ENCODE measurements at places on chromosomes 3 and 15. TPM values are rescaled to one million over a fixed set of nuclear protein-coding genes. Genes with fewer than 3 reads are reported as not detected.

Gene ITIH1
- not detected for total RNA-seq

Gene SCN10A
- not detected for total RNA-seq

Gene RHOA
- total RNA-seq = 485 TPM

Gene CNTN6
- total RNA-seq = 0.67 TPM

DNA sequence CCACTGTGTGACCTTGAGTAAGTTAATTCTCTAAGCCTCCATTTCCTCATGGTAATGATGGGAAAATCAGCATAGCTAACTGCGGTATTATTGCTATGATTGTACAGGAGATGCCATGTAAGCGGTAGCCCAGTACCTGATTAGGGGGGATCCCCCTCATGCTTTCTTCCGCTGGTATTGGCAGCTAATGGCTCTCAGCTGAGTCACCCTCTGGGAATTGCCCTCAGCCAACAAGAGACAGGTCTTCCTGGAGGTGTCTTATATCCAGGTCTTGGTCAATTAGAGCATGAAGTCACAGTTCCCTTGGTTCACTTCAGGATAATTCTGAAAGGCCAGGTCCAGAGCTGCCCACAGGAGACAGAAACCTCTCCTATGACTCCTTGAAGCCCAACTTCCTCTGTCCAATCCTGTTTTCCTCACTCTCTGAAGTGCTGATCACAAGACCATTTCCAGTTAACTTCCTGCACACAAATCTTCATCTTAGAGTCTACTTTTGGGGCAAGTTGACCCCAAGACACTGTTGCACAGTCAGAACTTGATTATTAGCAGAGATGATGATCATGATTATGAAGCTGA is 724.7 kb upstream of the ZNF385D start:
- DNase-seq = no peak

GRCh38 chr15:49458145-49458544 is 35.1 kb downstream of the FGF7 start:
- DNase-seq = no peak

- peak; percentile 73 for DNase-seq
These were observed 698 bp downstream of the IL1RAP start for GRCh38 chr3:190514413-190515153.

Gene SLC41A3
- 42.8 TPM for total RNA-seq

DNA sequence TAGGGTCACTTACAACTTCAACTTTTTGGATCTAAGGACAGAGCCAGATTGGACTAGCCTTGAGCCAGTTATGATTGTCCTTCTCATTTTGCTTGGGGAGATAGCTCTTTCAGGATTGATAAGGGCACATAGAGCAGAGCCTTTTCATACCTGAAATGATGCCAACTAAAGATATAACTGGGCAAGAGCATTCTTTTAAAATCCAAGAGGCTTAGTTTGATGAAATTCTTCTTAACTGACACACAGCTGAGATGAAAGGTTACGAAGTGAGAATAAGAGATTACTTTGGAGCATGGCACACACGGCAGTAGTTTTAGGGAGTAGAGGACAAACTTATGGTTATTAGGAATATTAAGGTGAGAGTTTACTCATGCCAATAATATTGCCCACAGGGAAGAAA is 12.7 kb downstream of the CD200 start:
- DNase-seq = no peak

DNA sequence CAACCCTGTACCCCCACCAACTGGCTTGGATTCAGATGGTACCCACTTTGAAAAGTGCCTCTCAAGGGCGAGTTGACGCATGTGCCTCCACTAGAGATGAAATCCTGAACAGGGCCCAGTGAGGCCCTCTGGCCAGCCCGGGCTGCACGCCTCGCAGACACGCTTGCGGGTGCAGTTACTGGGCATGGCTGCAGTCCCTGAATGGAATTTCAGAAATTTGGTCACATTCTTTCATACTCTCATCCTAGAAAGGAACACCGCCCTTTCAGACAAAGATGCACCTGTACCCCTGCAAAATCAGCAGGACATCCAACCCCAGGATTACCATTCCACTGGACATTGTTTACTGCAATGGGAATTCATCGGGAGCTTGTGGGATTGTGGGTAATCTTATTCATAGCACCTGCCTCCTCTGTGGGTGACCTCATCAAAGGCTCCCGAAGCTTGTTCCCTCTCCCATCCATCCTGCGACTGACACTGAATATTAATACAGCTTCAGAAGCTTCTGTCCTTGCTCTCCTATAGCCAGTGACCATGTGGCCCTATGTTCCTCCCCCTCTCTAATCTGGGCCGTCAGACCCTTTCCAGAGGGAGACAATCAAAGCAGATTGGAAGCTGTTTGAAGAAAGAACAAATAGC is 42.5 kb upstream of the TPM1 start:
- no peak for DNase-seq

DNA sequence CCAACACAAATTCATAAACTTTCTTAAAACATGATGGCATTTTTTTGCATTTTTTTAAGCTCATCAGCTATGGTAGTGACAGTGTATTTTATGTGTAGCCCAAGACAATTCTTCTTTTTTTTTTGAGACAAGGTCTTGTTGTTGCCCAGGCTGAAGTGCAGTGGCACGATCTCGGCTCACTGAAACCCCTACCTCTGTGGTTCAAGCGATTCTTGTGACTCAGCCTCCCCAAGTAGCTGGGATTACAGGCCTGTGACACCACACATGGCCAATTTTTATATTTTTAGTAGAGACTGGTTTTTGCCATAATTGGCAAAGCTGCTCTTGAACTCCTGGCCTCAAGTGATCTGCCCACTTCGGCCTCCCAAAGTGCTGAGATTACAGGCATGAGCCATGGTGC is 17.3 kb upstream of the USP50 start:
- DNase-seq = no peak

- DNase-seq = no peak
These were observed 654 bp downstream of the RUBCN start for GRCh38 chr3:197736010-197736490.

DNA sequence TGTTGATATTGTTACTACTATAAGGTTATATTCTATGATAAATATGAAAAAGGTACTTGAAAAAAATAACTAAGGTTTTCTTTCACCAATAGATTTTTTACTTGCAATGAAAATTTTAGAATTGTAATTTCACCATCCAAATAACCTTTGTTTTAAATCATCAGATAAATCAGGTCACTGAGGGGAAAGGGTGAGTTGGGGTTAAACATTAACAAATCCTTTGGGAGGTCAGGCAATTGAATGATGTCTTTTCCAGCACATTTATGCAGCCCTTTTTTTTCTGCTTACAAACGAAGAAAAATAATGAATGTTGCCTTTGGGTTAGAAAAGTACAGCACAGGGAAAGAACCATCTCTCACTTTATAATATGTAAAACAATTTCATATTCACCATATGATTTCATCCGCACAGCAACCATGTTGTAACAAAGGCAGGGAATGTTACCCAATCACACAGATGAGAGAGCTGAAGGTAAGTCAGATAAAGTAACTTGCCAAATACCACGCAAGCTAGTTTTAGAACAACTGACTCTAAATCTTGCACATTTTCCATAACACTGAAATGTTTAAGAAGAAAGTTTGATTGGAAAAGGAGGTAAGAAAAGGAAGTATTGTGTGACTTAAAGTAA is 151.3 kb downstream of the FGF12 start:
- DNase-seq = no peak

Gene SLC30A4
- 12.3 TPM for total RNA-seq

DNA sequence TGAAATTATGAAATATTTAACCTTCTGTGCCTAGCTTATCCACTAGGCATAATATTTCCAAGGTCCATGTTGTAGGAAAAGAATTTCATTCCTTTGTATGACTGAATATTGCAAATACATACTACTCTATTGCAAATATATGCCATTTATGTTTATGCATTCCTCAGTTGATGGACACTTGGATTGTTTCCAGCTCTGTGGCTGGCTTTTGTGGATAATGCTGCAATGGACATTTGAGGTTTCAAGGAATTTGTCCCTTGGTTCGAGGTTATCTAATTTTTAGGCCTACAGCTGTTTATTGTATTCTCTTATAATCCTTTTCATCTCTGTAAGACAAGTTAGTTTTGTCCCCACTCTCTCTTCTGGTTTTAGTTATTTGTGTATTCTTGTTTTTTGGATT is 7.7 kb upstream of the AADACL2 start:
- no peak for DNase-seq

- no peak for DNase-seq
These were observed 476.3 kb downstream of the AGBL1 start for GRCh38 chr15:86555939-86556338.

DNA sequence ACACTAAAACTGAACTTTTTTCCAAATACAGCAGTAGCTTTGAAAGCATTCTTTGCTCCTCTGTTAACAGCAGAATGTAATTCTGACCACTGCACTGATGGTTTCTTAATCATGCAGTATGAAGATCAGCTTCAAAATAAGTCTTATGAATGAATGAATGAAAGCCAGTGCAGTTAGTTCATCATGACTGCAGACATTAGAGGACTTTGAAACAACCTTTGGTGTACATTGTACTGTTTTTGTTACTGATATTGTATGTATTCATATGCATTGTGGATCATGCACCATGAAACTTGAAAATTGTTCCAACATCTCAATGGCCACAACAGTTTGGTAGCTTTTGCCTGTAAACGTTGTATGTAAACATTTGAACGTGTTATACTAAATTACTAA is 1.3 kb upstream of the TNIK start:
- DNase-seq = no peak

DNA sequence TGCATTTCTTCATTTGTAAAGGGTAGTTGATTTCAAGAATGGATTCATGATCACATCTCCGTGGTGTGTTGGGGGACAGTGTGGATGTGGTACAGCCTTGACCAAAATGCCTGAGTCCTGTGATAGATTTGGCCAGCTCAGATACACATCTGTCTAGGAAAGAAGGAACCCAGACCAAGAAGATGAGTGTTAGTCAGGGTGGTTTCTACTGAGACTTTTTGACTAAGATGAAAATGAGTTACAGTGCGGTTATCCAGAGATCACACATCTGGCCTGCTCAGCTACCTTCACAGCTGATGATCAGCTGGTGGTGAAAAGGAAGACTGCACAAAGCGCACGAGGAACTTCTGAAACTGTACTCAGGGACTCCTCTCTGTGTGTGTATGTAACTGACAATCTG is 68.0 kb downstream of the FNDC3B start:
- DNase-seq = no peak

- DNase-seq = no peak
These were observed 12.7 kb upstream of the TOPBP1 start for GRCh38 chr3:133674290-133674919.

DNA sequence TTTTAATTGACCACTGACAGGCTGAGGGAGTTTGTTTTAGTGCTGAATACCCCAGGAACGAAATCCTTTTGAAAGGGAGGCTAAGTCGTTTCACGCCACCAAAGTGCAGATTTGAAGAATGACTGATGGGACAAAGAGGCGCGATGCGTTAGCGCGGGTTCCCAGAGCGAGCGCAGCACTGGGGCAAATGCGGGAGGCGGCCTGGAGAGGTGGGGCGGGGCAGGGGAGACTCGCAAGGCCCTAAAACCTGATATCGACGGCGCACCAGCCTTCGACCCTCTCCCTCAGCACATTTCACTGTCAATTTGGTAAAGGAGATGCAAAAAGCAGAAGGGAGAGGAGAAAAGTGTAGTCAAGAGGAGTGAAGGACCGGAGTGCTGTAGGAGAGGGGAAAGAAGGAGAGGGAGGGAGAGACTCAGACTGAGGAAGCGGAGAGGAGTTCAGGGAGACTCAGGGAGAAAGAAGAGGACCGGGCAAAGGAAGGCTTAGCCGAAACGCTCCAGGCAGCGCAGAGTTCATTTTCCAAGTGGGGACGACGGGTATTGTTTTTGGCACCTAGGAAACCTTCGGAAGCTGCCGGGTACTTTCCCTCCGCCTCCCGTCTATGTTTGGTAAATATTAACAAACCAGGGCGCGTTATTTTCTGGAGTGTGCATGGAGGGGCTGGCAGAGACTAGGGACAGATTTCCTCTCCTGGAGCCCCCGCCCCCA is 3.8 kb upstream of the FOXB1 start:
- DNase-seq = no peak

Gene CXCR6
- 0.49 TPM for total RNA-seq

DNA sequence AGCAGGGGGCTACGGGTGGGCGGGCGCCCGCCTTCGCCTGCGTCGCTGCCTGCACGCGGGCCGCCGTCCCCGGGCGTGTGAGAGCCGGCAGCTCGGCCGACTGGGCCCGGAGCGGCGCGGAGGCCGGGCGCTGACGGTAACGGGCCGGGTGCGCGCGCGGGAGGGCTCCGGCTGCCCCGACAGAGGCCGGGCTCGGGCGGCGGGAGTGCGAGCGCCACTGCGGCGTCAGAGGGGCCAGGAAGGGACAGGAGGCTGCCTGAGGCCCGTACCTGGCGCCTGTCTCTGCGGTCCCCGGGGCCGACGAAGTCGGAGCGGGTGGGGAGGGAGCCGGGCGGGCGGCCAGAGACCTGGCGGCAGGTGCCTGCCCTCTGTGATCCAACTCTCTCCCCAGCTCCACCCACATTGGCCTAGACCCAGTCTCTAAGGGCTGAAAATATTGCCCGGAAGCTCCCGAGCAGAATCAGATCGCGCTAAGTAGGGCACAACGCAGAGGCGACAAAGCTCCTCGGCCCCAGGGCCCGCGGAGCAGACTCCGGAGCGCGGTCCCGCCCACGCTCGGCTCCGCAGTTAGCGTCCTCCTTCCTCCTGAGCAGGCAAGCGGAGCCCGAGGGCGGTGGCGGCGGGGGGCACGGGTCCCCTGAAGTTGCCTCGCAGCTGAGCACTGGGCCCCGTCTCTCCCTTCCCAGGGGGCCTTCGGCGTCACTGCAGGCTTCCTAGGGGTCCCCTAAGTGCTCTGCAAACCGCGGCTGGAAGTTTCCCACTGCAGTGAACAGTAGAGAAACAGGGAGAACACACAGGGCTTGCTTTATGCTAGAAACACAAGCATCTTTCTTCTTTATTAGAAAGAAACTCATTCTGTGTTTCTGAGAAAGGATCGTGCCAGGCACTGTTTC is at the start of gene MAN2A2:
Gene MAN2A2 (plus strand): TSS at position 463 of the 893 bp plus-strand sequence. CDS start 906 bp downstream, outside the sequence.
- DNase-seq = peak; percentile 83

Gene SLC28A1
- total RNA-seq = 0.45 TPM

GRCh38 chr15:98604983-98605382 is 43.4 kb upstream of the IGF1R start:
- no peak for DNase-seq

All from sciatic nerve (tissue), 2 donors.